ENCODE measurements at places on chromosomes 7 and 10.

DNA sequence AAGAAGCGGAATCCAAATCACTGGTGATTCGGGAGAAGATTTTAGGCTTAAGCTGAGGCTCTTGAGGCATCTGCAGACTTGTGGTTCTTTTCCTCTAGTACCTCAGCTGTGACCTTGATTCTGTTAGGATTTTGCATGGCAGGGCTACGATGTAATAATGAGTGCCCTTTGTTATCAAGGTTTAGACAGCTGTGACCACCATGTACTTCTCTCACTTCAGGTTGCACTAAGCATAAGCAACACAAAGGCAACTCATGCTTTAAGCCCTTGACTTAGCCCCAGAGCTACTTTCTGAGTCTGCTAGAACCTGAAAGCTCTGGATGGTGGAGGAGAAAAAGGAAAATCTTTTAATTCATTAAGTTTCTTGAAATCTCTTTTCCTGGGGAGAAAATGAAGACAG, 1052.3 kb upstream of the PHF14 start:
- DNase-seq = no peak

- DNase-seq = no peak
Measured at GRCh38 chr7:111516612-111517011, 45.7 kb downstream of the IMMP2L start.

DNA sequence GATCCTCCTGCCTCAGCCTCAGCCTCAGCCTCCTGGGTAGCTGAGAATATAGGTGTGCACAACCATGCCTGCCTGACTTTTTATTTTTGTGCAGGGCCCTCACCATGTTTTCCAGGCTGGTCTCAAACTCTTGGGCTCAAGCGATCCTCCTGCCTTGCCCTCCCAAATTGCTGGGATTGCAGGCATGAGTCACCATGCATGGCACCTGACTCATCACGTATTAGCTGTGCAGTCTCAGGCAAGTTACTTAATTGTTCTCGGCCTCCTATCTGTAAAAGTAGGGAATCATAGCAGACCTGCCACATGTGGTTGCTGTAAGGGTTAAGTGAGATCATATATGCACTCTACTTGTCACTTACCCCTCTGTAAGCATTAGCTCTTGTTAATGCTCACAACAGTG, 117.2 kb downstream of the ANLN start:
- DNase-seq = no peak

GRCh38 chr7:20395104-20395503, 64.4 kb downstream of the ITGB8 start:
- no peak for DNase-seq

GRCh38 chr10:87559392-87559791, 54.7 kb downstream of the MINPP1 start:
- no peak for DNase-seq

DNA sequence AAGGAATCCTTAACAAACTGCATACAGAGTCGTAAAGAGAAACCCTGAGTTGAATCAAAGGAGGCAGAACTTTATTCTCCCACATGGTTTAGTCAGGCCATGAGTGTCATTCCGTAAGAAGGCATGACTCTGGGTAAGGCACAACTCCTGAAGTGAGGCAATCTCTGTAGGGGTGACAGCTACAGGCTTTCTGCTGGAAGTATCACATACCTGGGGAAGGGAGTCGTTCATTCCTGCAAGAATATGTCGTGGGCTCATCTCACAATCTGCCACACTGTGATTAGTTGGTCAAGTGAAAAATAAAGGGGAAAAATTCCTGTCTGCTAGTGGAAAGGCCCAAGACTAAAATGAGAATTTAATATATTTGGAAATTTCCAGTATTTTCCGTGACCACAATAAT, 392.6 kb downstream of the POM121L12 start:
- no peak for DNase-seq

DNA sequence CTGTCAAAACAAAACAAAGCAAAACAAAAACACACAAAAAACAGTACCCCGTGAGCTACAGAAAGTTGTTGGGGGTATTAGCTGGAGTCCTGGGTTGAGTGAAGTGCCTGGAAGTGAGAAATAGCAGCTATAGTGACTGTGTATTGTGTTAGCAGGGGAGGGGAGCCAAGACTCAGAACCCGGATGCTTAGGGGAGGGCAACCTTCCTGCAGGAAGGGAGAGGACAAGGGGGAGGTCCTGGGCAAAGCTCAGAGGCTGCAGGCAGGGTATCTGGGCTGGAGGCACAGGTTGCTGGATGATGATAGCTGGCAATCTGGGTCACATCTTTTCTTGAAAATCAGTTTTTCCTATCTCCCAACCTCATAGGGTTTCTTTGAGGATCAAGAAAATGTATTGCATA, 75.8 kb upstream of the PARD3 start:
- DNase-seq = no peak

DNA sequence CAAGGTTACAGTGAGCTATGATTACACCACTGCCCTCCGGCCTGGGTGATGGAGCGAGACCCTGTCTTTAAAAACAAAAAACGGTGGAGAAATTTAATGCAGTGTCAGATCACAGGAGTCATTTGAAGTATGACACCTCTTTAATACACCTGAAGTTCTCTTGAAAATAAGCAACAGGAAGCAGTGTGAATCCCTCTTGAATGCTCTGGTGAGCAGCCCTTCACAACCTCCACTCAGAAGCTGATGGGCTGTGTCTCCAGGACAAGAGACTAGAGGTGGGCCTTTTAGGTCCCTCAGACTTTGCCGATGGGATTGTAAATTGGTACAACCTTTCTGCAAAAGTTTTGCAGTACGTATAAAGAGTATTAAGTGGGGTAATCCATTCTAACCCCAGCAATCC, 50.1 kb downstream of the CYP26A1 start:
- DNase-seq = no peak

DNA sequence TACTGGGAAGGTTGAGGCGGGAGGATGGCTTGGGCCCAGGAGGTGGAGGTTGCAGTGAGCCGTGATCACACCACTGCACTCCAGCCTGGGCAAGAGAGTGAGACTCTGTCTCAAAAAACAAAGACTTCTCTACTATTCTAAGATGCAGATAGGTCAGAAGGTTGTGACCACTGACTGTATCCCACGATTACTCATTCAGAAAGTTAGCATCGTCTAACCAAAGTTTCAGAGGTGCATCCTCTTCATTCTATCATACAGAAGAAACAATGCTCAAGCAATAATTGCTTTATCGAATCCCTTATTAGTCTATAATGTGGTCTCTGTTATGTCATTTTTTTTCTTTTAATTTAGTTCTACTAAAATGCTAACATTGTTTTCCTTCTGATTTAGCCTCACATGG, 348.7 kb upstream of the LRGUK start:
- no peak for DNase-seq

- no peak for DNase-seq
Measured at GRCh38 chr10:126846959-126847358, 58.3 kb upstream of the DOCK1 start.

DNA sequence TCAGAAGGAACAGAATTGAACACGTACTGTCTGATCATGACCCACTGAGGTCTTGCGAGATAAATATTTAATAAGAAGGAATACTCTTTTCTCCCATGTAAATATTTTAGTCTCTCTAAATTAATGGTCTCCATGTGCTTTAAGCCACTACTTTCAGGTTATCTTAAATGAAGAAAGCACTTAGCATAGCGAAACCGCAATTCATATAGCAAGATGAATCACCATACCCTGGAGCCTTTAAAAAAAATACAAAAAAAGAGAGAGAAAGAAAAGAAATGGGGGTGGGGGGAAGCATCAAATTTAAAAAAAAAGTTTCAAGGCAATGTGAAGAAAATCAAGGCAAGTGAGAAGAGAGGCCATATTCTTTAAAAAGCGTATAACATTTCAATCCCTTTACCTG, 82.5 kb downstream of the CTTNBP2 start:
- DNase-seq = no peak

DNA sequence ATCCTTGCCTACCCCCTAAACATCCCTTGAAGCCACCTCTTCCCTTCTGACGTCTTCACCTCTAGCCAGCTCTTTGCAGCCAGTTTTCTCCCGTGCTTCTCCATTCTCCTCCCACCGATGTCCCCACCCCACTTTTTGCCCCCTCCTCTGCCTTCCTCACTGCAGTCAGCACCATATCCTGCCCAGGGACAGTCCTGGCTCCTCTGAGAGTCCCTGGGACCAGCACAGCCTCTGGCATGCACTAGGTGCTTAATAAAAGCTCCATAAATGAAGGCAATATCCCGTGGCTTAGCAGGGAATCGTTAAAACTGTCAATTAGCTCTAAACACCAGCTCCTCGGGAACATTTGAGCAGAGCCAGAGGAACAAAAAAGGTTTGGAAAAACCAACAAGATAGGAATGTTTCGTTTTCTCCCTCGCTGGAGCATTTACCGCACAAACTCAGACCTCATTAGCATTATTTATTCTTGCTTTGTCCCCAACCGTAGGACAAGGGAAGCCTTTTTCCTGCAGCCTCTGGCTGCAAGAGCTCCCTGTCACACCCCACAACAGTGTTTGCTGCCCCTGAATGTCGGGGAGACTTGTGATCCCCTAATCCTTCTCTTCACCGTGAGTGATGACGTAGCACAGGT, 16.1 kb downstream of the MYL10 start:
- no peak for DNase-seq

GRCh38 chr7:7426676-7427075, 109.0 kb downstream of the COL28A1 start:
- DNase-seq = peak; percentile 56

GRCh38 chr7:39721919-39722597, 98.7 kb downstream of the RALA start:
- DNase-seq = no peak

GRCh38 chr10:49593564-49593875, 16.6 kb upstream of the SLC18A3 start:
- DNase-seq = no peak

GRCh38 chr10:132058111-132058745, 7.5 kb upstream of the JAKMIP3 start:
- DNase-seq = no peak

DNA sequence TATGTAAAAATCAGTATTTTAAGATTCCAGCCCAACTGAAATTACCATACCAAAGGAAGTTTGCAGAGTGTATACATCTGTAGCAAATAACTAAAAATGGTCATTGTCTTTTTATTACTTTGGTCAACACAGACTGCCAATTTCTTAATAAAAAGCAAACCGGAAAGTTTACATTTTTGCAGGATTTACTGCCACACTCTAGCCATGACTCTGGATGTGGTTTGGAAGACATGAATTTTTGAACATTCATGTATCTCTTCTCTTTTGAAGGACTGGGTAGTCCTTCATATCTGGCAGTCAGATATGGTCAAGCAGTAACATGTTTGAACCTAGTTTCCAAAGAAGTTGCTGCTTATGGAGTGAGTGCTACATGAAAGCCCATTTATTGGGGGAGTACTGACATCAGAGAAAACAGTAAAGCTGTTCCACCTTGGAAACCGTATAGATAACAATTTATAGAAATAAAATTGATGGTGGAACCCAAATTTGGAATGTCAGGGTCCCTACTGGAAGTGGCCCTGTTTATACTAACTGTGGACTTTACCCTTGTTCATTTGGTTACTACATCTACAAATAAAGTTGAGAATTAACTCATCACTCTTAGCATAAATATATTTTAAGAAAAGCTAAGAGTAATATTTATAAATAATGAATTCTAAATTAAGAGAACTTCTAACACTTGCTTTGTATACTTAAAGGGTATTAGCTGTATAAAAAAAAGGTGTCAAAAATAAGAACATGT, 84.6 kb downstream of the ZMYND11 start:
- DNase-seq = no peak

GRCh38 chr7:13197501-13197900, 510.1 kb downstream of the ARL4A start:
- DNase-seq = peak; percentile 32

DNA sequence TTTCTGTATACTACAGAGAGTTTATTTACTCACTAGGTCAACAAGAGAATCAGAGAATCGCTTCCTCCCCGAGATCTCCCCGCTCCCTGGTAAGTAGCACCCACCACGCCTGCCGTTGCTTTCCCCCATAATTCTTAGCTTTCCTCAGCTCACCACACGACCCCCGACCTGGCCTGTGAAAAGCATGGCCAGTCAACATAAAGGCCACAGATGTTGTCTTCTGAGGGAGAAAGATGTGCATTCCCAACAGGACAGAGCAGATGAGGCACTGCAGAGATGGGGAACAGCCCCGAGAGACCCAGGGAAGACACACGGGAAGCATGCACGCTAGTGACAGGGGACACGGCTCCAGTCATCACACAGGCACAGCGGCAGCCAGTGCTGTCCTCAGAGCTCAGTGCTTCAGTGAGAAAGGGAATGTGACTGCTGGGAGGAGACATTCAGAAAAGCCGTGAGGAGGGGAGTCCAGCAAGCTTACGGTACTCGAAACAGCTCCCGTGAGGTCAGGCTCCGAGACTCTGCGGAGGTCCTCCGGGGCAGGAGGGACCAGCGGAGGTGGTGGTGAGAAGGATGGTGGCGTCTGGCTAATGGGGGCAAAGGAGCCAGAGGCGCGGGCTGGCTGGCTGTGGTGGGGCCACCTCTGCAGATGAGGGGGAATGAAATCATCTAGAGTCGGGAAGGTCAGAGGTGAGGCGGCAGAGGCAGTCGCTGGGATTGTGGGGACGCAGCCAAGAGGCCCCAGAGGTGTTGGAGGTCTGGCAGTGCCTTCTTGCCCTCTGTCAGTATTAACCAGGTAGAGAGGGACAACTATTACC, 123.4 kb upstream of the PDLIM1 start:
- DNase-seq = no peak

- DNase-seq = peak; percentile 29
Measured at GRCh38 chr7:93923296-93923695, 1.8 kb downstream of the GNG11 start.

GRCh38 chr7:92916770-92917224, 80.4 kb upstream of the CDK6 start:
- peak; percentile 64 for DNase-seq

DNA sequence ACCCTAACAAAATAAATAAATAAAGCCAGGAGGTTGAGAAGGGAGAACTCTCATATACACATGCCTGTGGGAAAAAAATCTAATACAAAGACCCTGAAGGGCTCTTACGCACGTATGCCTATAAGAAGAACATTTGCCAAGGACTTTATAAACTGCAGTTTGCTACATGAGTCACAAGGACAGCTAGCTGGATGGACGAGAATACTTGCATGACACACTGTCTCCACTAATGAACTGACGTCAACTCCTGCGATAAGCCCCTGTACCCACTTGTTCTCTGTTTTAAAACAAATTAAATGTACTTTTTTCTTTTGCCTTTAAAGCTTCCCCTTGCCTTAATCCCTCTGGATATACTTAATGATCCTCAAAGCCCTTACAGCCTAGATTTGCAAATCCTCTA, 374.6 kb upstream of the GHITM start:
- DNase-seq = peak; percentile 37

- DNase-seq = no peak
Measured at GRCh38 chr7:77808517-77808916, 9.9 kb downstream of the PHTF2 start.

GRCh38 chr7:1468643-1469298, 9.5 kb upstream of the MICALL2 start:
- no peak for DNase-seq

GRCh38 chr10:43376046-43376635, 4.7 kb downstream of the FXYD4 start:
- DNase-seq = no peak

GRCh38 chr10:43116596-43116995, 21.6 kb upstream of the CSGALNACT2 start:
- DNase-seq = no peak

- DNase-seq = peak; percentile 34
Measured at GRCh38 chr10:109374215-109374614, 549.1 kb downstream of the XPNPEP1 start.
